Thymus (tissue), 14 donors: ENCODE measurements at places on chromosomes 12 and 14.

- DNase-seq, result no peak
These were observed 118.9 kb upstream of the SFSWAP start for GRCh38 chr12:131591714-131592709.

- DNase-seq, result no peak
These were observed 1.8 kb upstream of the LRFN5 start for GRCh38 chr14:41604721-41605531.

DNA sequence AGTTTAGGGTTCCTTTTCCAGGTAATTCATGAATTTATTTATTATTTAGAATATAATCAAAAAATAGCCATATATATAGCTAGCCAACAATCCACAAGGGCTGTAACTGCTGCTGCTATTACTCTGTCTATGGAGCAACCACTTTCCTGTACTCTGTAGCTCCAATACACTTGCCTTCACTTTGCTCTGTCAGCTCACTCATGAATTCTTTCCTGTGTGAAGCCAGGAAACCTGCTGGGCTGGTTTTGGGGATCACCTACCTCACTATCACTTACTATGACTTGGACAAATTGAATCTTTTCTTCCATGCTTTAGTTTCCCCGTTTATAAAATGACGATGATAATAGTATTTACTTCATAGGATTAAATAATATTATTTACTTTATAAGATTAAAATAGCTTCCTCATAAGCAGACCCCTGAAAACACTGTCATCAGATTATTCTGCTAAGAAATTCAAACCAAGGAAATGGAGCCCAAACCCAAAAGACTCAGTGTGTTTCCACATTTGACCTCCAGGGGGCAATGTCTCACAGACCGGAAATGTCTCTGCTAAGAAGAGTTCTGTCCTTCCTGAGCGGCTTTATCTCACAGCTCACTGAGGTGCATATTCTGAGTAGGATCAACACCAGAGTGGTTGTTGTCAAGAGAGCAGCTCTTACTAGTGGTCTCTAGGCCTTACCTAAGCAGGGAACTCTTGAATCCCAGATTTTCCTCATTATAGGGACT, 457.1 kb downstream of the DAD1 start:
- DNase-seq, result no peak

DNA sequence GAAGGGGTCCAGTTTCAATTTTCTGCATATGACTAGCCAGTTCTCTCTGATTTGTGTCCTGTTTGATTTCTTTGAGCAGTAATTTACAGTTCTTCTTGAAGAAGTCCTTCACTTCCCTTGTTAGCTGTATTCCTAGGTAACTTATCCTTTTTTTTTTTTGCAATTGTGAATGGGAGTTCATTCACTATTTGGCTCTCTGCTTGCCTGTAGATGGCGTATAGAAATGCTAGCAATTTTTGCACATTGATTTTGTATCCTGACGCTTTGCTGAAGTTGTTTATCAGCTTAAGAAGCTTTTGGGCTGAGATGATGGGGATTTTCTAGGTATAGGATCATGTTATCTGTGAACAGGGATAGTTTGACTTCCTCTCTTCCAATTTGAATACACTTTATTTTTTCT, 77.6 kb upstream of the NID2 start:
- DNase-seq, result no peak

- no peak for DNase-seq
These were observed 40.1 kb downstream of the STXBP6 start for GRCh38 chr14:25009891-25010290.

DNA sequence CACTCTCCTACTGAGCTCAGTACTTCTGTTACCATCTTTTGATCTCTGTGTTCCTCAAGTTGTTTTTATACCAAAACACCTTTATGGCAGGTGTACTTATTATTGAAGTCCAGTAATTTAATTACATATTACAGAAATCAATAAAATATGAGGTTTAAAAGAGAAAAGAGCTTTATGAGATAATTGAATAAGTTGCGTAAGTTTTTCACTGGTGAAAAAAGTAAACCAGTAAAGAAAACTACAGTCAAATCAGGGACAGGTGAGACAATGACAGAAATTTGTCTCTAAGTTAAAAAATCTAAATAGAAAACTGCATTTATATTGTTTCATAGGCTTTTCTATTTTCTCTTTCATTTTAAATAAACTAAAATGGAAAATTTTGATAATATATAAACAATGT, 29.1 kb upstream of the PTPRB start:
- DNase-seq, result no peak
